ENCODE measurements at places on chromosomes 1 and 21. TPM values are rescaled to one million over a fixed set of nuclear protein-coding genes. Genes with fewer than 3 reads are reported as not detected.

- no peak for DNase-seq
Observed at GRCh38 chr1:56819387-56819899, at the start of gene FYB2. FYB2 (minus strand) TSS chr1:56819404; CDS start chr1:56819290, 114 bp downstream.

- DNase-seq: no peak
Observed at GRCh38 chr1:22792396-22793160, 81.9 kb downstream of the EPHB2 start.

GRCh38 chr1:81559662-81560350 lies 240.9 kb upstream of the ADGRL2 start:
- DNase-seq: no peak

DNA sequence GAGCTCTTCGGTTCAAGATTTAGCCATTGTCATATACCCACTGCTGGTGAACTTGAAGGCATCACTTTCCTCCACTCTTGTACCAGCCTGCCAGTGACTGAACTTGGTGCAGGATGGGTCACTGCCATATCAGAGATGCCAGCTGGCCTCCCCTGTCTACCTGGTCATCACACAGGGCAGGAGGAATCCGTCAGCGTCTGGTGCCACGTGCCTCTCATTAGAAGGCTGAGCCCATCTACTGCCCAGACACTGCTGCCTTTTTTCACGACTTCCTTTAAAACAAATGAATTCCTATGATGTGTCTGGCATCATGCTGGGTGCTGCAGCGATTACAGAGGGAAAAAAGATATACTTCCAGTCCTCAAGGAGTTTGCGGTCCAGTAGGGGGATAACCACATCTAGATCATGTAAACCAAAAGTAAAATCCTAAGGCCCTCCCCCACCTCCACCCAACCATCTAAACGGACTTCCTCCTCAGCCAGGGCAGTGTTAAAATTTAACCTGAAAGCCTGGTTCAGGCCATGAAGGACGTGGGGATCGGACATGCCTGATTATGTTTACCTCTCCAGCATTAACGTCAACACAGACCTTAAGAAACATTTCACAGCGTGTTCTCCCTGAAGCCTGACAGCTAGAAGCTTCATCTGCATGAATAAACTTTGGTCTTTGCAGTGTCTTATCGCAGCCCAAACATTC lies 29.2 kb upstream of the PDE9A start:
- DNase-seq: no peak

- no peak for DNase-seq
Observed at GRCh38 chr1:200909757-200910239, 15.1 kb downstream of the INAVA start.

GRCh38 chr1:21869620-21870121 lies 57.6 kb downstream of the LDLRAD2 start:
- DNase-seq: peak; percentile 50

GRCh38 chr1:73637264-73637663 lies 560.7 kb downstream of the LRRIQ3 start:
- no peak for DNase-seq

DNA sequence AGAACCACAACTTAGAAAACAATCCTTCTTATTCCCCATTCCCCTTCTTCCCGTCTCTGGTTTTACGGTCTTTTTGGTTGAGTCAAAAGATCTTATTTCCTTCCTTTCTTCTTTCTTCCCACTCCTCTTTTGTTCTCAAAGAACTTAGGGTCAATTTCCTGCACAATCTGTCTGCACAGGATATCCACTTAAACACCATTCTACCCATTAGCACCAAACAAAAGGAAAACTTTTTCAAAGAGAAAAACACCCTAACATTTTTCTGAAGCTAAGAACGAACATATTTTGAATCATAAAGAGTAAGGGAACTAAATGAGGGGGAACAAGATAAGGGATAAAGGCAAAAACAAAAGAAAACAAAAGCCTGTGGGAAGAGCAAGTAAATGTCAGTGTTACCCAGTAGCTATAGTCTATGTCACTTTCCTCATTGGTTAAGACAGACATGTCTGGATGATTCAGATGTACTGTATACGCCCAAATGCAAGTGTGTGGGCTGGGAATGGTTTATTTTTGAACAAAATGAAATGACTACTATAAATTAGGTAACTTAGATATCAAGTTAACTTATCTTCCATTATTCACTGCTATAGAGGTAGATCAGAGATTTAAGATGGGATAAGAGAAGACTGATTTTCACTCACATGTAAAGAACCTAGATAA lies 59.9 kb downstream of the TOR3A start:
- DNase-seq: peak; percentile 55

DNA sequence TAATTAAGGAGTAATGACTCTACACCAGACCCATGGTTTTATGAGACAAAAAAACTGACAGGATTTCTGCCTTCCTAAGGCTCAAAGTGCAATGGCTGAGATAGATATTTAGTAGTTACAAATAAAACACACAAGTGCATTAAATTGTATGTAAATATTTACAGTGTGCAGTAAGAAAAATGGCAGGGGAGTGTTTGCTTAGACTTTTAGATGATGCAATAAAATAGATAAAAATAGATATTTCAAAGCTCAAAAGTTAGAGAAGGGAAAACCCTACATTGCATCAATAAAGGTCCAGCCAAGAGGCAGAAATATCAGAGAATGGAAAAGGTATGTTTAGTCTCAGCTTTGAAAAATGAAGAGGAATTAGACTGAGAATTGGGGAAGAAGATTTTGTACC lies 226.3 kb upstream of the FGGY start:
- no peak for DNase-seq

DNA sequence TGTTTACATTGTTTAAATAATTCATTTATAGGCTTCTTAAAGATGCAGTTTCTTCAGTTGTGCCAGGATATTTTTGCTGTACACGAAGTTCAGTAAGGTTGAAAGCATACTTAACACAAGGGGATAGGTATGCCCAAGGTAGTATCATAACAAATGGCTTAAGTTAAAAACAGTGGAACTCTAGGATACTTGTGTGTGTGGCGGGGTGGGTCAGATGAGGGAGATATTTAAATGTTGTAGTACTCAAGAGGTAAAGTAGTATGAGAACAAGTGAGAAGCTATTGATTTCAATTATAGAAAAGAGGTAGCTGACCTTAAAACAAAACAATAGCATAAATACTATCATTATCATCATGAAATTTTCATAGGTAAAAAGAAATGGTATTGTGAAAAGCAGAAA lies 6.2 kb downstream of the LRRC7 start:
- no peak for DNase-seq

- no peak for DNase-seq
Observed at GRCh38 chr1:229669333-229669732, 43.3 kb downstream of the URB2 start.

GRCh38 chr1:172915271-172915670 lies 135.5 kb downstream of the TNFSF18 start:
- no peak for DNase-seq

DNA sequence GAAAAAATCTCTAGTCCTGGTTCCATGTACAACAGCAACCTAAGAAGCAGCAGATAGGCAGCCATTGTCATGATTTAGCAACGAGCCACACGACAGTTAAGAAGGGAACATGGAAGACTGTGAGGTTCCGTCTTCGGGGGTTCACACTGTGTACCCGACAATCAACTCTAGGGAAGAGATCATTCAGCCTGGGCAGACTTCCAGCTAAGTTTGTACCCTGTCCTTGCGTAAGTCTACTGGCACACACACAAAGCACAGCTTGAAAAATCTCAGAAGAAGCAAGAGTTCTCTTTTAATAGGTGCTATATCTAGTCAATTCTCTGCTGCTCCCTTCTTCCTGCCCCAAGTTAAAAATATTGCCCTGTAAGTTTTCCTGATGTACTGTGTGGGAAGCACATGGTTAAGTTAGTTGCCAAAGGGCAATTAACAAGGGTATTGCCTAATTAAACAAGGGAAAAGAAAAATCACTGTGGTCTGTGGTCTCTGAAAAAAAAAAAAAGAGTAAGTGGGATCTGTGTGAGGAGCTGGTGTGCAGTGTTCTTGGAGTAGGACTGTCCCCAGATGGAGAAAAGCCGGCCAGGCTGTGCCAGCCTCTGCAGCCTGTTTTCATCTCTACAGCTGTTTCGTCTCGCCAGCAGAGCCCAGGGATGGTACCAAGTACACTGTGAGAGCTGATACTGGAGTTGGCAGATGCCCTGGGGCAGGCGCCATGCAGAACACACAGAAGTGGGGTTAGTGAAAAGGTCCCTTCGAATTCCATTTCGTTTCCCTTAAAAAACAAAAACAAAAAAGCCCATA lies 6.4 kb upstream of the MYBPHL start:
- no peak for DNase-seq

DNA sequence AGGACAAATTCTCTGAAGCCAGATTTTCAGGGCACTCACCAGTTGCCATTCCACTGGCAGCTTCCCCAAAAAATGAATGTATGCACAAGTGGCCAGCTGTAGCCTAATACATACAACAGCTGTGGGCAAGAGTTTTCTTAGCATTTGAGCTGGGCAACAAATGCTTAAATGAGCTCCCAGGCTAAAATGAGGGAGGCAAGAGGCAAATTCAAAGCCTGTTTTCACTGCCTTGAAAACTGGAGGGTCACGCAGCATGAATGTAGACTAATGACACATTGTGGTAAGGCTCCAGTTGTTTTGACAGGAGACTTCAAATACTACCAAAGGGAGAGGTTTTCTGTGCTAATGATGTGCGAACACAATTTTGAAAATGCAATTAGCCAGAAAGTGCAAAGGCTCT lies 88.2 kb downstream of the TIAM1 start:
- no peak for DNase-seq

DNA sequence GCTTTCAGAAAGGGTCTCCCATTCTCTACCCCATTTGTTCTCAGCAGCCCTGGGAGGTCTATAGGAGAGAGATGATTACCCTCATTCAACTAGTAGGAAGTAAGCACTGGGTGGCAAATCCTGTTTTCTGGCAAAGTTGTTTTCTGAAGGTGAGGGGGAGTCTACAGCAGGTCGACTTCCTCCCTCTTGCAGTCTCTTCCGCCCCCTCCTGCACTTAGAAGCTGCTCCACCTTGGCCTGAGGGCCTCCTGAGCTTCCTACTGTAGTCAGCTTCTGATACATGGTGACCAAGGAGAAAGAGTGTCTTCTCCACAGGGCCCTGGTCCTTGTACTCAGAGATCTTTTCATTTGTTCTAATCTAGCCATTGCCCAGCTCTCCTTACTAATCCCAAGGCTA lies 93.1 kb downstream of the RGL1 start:
- no peak for DNase-seq

GRCh38 chr1:110285316-110285715 lies 53.9 kb upstream of the RBM15 start:
- no peak for DNase-seq

DNA sequence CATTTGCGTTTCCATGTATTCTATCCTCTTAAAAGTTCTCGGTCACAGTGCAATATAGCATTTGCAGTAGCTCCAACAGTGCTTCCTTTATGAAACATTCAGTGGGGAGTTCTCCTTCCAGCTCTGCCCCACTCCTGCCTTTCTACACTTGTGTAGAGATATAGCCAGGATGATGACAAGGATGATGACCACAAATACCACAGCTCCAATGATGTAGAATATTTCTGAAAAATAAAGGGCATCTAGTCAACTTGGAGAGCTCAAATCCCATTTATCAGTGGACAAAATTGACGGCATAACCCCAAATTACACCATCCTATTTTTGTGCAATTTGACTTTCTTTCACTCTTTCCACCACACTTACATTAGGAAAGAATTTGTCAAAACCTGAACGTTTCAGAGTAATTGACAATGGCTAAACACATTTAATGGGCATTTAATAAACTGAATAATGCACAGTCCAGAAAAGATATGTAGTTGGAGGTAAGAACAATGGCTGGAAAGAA lies 11.1 kb downstream of the F3 start:
- DNase-seq: no peak

- no peak for DNase-seq
Observed at GRCh38 chr1:242033447-242033846, 34.5 kb upstream of the MAP1LC3C start.

DNA sequence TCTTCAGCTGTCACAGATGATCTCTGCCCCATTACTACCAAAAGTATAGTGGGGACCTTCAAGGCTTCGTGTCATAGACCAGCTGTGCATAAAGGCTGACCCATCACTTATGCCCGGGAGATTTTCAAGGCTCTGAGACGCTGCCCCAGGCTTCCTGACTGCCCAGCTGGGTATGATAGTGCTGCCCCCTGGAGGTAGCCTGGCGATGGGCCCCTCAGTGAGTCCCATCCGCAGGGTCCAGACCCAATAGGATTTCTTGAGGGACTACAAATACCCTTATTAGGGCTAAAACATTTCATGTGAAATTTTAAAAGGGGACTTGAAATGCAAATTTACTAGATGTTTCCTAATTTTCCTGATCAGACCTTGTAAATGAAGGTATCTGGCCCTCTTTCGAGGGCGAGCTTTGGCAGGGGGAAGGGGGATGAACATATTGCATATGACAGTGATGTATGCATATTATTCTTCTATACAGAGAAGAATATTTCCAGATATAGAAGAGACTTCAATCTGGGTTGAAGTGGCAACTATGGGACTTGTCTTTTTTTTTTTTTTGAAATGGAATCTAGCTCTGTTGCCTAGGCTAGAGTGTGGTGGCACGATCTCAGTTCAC lies 11.7 kb upstream of the FCMR start:
- no peak for DNase-seq

- DNase-seq: no peak
Observed at GRCh38 chr1:201911826-201912571, 23.3 kb downstream of the SHISA4 start.

- no peak for DNase-seq
Observed at GRCh38 chr1:197807739-197808453, 32.6 kb upstream of the DENND1B start.

DNA sequence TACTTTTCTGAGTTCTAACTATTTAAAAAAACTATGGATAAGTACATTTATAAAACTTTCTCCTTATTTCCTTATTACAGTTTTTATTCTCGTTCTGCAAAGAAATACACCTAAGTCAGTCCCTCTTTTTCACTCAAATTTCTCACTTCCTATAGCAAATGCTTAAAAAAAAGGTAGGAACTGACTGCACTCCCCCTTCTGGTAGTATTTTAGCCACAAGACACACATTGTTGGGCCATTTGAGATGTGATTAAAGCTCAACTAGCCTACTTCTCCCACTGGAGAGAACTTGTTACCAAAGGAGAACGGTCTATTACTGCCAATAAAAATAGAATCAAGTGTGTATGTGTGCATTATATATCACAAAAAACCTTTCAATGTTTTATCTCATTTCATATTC lies 521.9 kb upstream of the PRMT6 start:
- no peak for DNase-seq

The RSPH1 gene
- polyA plus RNA-seq: not detected

The LRRC8C gene
- polyA plus RNA-seq: 19.4 TPM

The FCGR3A gene
- not detected for polyA plus RNA-seq

The BSND gene
- polyA plus RNA-seq: not detected

The CNKSR1 gene
- 0.05 TPM for polyA plus RNA-seq

The RNU1-2 gene
- polyA plus RNA-seq: under 0.01 TPM

The TFF2 gene
- not detected for polyA plus RNA-seq

The ASPM gene
- polyA plus RNA-seq: 3.7 TPM

The NTNG1 gene
- 0.32 TPM for polyA plus RNA-seq

The USP21 gene
- polyA plus RNA-seq: 16.2 TPM

The RCAN1 gene
- polyA plus RNA-seq: 50.6 TPM

The SLC5A9 gene
- not detected for polyA plus RNA-seq

The NEK2 gene
- 8.8 TPM for polyA plus RNA-seq

The S100A7 gene
- polyA plus RNA-seq: not detected

The CD101 gene
- not detected for polyA plus RNA-seq
